ENCODE measurements at places on chromosomes 6 and 20.

GRCh38 chr6:46652603-46653438, at the start of the genes CYP39A1 and SLC25A27:
Gene CYP39A1, minus strand, starts transcription at chr6:46652818. Its CDS starts 236 bp downstream, at chr6:46652582.
Gene SLC25A27, plus strand, starts transcription at chr6:46652975. Its CDS starts 218 bp downstream, at chr6:46653193.
- no peak for DNase-seq

- no peak for DNase-seq
Measured at GRCh38 chr6:161815965-161816364, 542.1 kb upstream of the AGPAT4 start.

GRCh38 chr6:157224178-157224950, 99.0 kb downstream of the TMEM242 start:
- DNase-seq = no peak

DNA sequence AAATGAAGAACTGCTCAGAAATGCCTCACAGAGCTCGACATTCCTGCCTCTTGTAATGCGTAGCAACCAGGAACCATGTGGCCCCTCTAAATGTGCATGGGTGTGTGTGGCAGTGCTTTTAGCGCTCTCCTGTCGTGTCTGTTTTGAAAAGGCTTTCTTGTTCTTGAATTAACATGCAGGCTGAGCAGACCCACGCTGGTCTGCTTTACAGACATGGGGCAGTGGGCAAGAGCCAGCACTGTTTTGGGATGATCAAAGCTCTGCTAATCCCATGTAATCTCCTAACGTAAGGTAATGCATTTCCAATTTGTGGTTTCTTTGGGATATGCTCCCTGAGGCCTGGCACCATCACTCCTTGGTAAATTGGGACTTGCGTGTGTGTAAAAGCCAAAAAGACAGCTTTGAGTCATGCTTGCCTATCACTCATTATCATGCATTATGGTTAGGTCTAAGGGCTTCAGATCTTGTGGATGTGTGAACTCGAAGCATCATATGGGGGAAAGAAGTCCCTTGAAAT, 11.8 kb downstream of the RIPOR2 start:
- DNase-seq = no peak

DNA sequence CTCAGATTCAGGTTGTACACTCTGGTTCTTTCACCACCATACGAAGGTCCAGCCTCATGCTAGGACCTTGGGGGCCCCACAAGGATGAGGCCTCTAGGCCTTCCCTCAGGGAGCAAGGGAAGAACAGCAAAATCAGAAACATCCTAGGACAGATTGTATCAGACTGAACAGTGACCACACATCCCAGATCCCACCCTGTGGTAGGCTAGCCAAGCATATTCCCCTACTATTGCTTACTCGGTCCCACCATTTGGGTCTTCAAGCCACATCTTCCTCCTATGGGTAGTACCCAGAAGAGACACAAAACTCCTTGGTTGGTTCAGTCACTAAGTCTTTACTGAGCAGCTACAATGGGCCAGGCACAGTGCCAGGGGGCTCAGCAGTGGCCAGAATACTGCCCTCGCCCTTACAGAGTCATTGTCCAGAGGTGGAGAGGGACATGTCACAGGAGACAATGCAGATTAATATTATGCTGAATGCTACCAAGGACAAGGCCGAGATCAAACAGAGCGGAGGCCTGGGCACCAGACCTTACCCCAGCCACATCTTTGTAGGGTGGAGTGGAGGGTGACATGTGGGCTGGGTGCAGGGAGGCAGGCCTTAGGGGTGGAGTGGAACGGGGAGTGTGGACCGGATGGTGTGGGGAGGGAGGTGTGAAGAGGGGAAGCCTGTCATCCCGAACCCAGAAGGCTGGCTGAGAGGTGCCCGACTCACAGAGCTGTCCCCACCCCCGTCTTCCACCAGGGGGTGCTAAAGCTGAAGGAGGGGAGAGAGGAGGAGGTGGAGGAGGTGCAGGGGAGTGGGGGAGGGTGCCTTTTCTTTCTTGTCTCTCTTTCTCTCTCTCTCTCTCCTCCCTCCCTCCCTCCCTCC, 6.8 kb upstream of the MAPK13 start:
- DNase-seq = peak; percentile 72

DNA sequence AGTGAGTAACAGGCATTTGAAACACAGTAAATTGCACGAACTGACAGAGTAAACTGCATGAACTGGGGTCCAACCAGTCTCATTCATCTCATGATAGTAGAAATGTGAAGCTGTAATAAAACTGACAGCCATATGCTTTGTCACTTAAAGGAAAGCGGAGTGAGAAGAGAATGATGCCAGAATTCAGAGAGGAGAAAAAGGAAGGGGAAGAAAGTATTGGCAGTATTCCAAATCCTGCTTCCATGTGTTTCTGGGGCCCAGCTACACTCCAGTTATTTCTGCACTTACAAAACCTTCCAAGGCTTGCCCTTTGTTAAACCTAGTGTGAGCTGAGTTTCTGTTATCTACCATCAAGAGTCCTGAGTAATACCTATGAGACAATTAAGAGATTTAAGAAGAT, 17.2 kb downstream of the SNX14 start:
- DNase-seq = no peak

GRCh38 chr20:16701296-16701695, 28.5 kb upstream of the SNRPB2 start:
- DNase-seq = no peak

GRCh38 chr6:160238278-160238711, 20.3 kb downstream of the SLC22A2 start:
- DNase-seq = no peak

DNA sequence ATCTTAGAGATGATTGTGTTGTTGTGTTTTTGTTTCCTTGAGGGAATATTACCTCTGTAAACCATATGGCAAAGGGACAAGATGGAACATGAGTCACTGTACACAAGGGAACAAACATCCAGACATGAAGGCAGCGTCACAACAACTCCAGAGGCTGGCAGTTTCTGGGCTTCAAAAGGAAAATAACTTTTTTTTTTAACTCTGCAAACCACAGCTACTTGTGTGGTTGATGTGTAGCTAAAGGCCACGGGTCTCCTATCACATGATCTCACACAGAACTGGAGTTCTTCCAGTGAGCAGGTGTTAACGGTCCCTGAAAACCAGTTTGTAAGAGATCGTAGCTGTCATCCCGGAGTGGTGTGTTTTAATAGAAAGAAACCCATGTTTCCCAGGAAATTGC, 33.2 kb upstream of the HBS1L start:
- DNase-seq = no peak

DNA sequence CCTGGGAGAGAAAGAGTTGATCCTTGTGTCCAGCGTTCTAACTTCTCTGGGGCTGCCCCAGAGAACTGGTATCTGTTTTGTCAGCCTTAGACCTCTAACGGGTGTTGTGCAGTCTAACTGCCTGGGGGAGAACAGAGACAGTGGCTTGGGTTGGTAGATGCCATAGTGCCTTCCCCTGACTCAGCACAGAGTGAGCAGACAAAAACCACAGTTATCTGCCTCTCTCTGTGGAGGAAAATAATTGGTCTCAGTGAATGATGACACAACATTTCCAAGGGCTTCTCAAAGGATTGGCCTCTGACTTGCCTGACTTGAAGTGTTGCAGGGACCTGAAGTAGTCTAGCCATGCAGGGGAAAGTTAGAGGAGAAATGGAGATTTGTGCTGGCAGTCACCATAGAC, 226.2 kb upstream of the MAN1A1 start:
- peak; percentile 3 for DNase-seq

GRCh38 chr6:129498541-129498940, 211.4 kb downstream of the ARHGAP18 start:
- no peak for DNase-seq

DNA sequence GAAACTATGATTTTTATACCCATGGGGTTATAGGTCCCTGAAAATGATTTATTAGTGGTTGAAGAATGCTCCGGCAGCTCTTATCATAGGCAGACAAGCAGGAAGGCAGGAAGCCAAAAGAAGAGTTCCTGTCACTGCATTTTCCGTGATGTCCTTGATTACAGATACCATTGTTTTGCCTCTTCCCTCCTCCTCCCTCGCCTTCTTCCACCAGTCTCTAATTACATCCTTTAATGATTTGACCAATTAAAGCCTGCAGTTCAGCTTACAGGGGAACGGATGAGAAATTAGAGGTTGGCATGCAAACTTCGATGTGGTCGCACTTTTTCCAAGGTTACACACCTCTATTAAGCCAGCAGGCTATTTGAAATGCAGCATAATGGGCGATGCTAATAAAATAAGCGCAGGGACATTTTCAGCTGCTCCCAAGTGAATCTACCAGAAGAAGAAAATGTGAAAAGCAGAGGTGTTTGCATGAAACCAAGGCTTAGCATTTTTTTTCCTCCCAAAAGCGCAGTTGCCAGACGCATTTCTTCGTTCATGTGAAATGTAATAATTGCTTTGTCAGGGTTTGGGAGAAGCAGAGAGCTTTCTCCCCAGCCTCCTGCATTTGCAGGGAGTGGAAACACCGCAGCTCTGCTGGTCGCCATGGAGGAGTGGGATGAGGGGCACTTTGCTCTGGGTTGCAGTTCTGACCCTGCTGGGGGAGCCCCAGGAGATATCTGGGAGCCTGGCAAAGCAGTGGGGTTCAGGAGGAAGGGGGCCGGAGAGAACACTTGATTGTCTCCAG, 6.0 kb downstream of the NOX3 start:
- no peak for DNase-seq

DNA sequence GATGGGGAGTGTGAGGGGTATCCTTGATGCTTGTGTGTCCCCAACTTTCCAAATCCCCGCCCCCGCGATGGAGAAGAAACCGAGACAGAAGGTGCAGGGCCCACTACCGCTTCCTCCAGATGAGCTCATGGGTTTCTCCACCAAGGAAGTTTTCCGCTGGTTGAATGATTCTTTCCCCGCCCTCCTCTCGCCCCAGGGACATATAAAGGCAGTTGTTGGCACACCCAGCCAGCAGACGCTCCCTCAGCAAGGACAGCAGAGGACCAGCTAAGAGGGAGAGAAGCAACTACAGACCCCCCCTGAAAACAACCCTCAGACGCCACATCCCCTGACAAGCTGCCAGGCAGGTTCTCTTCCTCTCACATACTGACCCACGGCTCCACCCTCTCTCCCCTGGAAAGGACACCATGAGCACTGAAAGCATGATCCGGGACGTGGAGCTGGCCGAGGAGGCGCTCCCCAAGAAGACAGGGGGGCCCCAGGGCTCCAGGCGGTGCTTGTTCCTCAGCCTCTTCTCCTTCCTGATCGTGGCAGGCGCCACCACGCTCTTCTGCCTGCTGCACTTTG, at the start of gene TNF:
TSS of gene TNF (plus strand) at position 231 of the 567 bp plus-strand sequence. CDS start at position 408, 177 bp downstream.
- no peak for DNase-seq

- no peak for DNase-seq
Measured at GRCh38 chr20:43776691-43777090, 49.9 kb upstream of the GTSF1L start.

GRCh38 chr6:36631326-36632011, 37.3 kb downstream of the SRSF3 start:
- DNase-seq = no peak

DNA sequence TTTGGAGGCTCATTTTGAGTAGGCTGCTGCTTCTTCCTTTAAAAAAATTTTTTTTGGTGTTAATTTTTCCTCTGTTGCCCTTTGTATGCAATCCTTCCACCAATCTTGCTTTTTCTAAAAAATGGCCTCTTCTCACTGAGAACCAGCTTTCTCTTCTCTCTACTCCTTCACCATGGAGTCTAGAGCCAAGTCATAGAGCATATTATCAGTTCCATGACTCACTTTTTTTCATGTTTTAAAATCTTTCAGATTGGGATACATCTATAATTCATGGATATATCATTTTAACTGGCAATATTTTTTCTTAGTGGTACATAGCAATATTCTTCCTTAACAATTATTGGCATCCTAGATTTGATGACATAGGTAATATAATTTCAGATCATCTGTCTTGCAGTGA, 62.7 kb downstream of the SLX4IP start:
- DNase-seq = no peak

- no peak for DNase-seq
Measured at GRCh38 chr6:10397756-10398445, 17.0 kb downstream of the TFAP2A start.

DNA sequence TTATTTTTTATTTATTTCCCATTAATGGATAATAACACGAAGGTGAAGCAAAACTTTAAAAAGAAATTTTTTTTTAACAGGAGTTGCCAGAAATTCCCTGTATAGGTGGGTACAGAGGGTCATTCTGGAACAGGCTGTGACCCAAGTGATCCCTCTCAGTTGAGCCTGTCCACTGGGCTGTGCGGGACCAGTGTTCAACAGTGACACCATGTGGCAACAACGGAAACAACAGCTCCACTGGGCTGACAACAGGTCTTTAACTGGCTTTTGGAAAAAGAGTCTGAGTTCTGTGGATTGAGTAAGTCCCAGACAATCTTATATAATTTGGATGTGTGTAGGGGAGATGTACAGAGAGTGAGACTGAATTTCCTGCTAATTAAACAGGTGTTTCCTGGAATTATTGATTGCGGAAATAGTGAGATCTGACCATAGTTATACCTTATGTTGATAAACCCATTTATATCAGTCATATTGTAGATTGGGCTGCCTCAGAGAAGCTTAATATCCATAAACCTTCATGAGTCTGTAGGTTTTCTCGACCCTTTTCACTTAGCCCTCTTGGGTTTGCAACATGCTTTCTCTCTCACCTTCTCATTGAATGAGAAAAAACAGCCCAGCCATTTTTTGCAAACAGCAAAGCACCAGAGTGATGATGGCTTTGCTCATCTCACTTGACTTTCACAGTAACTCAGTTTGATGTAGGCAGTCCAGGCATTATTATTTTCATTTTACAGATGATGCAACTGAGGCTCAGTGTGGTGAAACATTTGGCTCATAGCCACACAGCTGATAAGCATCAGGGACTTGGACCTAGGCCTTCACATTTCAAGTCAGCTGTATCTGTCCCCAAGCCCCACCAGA, 17.5 kb downstream of the KIAA1755 start:
- DNase-seq = no peak

DNA sequence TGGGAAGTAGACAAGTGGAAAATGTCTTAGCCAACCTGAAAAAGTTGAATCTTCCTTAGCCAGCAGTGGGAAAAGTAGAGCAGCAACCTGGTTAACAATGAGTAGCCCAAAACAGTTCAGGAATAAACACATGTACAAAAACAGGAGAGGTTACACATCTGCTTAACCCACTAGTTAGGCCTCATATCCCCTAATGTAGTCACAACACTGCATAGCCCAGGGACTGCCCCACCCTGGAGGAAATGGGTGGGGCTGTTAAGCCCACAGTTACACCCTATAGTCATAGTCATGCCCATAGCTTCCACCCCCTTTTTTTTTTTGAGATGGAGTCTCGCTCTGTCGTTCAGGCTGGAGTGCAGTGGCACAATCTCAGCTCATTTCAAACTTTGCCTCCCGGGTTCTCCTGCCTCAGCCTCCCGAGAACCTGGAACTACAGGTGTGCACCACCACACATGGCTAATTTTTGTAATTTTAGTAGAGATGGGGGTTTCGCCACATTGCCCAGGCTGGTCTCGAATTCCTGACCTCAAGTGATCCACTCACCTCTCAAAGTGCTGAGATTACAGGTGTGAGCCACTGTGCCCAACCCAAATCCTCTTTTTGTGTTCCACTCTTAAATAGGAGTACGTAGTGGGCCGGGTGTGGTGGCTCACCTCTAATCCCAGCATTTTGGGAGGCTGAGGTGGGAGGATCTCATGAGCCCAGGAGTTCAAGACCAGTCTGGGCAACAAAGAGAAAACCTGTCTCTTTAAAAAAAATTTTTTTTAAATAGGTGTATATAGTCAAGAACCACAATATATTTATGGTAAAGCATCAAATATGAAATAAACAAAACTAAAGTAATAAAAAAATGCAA, 24.5 kb downstream of the ILRUN start:
- peak; percentile 54 for DNase-seq

- no peak for DNase-seq
Measured at GRCh38 chr20:44133424-44133823, 53.6 kb downstream of the JPH2 start.
